Activated CD4-positive, alpha-beta T cell treated with anti-CD3 and anti-CD28 coated beads, Interleukin-2, amount 50 U/mL, for 4 hours (primary cell): ENCODE measurements at places on chromosomes 12 and 14.

DNA sequence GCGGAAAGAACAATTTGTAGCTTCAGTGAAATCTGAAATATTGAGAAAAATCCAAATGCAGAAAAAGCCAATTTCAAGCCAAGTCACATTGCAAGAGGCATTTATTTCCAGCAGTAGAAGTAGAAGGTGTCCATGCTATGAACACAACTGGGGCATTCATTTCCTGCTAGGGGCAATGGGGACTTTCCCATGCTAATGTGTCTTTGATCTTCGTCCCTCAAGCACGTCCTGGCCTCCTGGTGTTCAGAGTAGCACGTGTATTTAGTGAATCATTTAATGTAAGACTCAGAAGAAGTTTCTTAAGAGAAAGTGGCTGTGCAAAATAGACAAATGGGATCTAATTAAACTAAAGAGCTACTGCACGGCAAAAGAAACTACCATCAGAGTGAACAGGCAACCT lies 267.9 kb downstream of the TMEM132C start:
- no peak for DNase-seq

GRCh38 chr14:74401504-74402241 lies 24.3 kb downstream of the SYNDIG1L start:
- DNase-seq, result peak; percentile 45

- no peak for DNase-seq
Observed at GRCh38 chr12:80938397-80938796, 663 bp upstream of the LIN7A start.

DNA sequence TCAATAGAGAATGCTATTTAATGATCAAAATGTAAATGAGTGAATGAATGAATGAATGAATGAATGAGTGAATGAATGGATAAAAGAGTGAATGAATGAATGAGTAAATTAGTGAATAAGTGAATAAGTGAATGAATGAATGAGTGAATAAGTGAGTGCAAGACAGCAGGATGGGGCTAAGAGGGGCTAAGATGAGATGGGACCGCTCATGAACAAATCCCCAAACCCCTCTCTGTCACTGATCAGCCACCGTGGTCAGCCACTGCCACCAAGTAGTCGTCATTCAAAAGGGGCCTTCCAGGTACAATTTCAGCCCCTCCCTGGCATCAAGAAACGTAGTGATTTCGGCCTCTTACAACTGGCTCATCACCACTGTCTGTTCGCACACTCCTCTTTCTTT lies 79.2 kb downstream of the BCL11B start:
- DNase-seq, result no peak

DNA sequence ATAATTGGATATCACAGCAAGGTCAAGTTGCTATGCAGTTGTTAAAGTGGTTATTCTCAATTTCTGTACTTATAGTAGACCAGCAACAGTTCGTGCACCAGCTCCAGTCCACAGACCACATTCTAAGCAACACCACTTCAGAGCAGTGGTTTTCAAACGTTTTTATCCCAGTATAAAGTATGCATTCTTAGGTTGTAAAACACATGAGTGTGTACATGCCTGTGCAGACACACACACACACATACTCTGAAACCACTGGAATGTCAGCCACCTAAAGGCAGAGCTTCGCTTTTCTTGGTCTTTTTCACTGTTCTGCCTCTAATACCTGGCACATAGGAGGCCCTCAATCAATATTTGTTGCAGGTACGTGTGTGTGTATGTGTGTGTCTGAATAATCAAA lies 22.2 kb upstream of the C12orf71 start:
- no peak for DNase-seq

DNA sequence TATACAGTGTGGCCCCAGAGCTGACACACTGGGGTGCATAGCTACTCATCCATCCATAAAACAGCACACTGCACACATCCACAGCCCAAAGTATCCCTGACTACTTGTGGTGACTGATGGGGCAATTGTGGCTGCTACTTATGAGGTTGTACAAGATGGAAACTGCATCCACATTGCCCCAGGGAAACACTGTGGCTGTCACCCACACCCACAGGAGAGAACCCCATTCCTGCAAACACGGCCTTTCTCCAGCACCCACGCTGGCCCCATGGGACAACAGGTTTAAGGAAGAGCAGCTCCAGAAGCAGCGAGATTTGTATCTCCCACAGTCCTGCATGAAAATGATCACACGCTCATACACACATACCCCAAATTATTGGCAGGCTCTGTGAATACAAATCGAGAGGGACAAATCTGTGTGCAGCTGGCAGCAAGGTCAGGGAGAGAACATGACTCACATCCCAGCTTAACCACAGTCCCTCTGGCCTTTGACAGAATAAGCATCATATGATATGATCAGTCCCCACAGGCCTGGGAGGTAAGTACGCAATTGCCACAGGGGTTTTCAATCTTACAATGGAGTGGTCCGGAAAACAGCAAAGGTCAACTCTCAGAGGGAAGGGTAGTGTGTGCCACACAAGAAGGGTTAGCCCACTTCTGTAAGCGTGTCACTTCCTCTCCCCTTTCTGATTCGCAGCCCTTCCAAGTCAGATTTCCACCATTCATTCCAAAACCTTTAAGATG lies 61.9 kb downstream of the ESR2 start:
- no peak for DNase-seq

- DNase-seq, result peak; percentile 49
Observed at GRCh38 chr12:51591016-51591901, at the start of gene SCN8A. SCN8A (plus strand) TSS chr12:51591233; CDS start chr12:51662818, 71,585 bp downstream.

GRCh38 chr14:38958589-38958988 lies 144.4 kb downstream of the SEC23A start:
- DNase-seq, result no peak

DNA sequence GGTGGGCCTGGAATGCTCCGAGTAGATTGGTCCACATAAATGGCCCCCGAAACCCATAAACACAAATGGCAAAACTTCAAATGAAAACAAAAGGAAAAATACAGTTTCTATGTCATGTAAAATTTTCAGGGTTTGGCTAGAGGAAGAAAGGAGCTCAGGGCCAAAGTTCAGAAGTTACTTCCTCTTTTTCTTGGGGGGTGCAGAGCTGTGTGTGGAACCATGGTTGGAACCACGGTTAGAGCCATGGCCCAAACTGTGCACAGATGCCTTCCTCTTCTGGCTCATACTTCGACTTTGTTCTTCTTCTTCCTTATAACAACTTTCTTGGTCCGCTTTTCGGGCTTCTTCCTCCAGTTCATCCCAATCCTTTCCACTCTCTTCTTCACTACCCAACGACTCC lies 51.7 kb downstream of the MGST1 start:
- no peak for DNase-seq

GRCh38 chr12:14577344-14577743 lies 9.7 kb upstream of the PLBD1 start:
- DNase-seq, result no peak

DNA sequence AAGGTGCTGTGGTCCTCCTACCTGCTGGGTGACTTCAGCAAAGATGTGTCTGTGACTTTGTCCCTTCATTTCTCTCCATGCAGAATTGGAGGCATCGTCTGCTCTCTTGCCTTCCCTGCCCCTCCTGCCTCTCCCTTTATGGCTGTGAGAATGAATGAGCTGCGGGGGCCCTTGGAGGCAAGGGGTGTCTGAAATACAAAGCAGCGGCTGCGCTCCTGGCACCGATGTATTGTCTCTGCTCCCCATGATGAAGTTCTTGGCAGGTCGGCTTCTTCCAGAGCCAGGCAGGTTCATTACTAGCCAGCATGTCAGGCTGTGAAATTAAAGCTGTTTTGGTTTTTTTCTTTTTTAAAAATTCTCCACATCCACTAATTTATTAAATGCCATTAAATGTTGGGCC lies 194.5 kb downstream of the TSPAN9 start:
- DNase-seq, result no peak

DNA sequence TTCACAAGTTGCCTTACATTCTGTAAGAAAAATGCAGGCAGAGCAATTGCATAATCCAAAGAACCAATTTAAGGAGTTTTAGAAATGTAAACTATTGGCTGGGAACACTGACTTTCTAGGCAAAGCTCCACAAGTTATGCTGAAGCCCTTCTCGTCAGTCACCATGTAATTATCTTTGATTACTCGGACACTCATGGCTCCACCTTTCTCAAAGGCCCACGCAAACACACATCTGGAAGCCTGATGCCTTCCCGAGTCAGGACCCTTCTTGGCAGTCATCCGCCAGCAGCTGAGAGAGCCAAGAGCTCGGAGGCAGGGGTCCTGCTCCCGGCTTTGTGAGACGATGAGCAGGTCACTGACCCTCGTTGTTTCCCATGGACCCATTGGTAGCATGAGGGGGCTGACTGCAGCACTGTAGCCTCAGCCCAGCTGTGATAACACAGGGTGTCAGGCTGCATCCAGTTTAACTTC lies 202.2 kb downstream of the TMEM132D start:
- no peak for DNase-seq

GRCh38 chr14:20468764-20469241 lies 403 bp upstream of the PNP start:
- DNase-seq, result no peak

- no peak for DNase-seq
Observed at GRCh38 chr12:65602610-65603295, 221.5 kb upstream of the HMGA2 start.

- no peak for DNase-seq
Observed at GRCh38 chr12:91515944-91516694, 333.5 kb upstream of the DCN start.

DNA sequence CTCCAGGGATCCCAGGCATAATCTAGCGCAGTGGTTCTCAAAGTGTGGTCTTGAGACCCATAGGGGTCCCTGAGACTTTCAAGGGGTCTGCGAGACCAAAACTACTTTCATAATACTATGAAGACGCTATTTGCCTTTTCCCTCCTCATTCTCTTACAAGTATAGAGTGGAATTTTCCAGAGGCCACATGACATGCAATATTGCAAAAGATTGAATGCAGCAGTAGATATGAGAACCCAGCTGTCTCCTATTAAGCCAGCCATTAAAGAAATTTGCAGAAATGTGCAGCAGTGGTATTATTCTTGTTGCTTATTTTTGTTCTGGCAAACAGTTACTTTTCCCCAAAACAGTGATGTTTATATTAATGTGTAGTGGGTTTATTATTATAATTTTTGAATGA lies 62.8 kb downstream of the VWF start:
- DNase-seq, result no peak

DNA sequence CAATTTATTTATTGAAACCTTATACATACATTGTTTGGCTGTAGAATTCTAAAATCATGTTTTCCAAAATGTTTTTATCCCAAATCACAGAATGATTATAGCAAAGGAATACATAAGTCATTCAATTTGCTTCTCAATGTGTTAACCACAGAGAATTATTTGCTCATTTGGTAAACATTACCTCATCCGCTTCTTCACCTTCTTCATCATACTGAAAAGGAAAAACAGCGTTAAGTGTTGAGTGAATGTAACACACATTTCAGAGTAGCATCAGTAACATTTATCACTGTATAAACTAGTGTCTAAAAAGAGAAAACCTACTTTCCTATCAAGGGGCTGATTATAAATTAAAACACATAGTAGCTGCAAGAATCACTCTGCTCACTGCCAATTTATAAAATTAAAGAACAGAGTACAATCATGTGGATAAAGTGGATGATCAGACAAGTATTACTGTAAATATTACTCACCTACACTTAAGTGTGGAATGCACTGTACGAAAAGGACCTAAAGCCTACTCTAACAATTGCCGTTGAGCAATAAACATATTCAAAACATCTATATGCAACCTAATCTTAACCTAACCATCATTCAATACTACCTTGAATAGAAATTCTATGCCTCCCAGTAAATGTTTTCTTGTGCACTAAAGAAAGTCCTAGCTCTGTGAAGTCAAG lies 18.1 kb upstream of the PHLDA1 start:
- DNase-seq, result no peak

- no peak for DNase-seq
Observed at GRCh38 chr14:23141706-23142444, 22.8 kb upstream of the CEBPE start.

- DNase-seq, result no peak
Observed at GRCh38 chr12:29771786-29772185, 12.0 kb downstream of the TMTC1 start.

- DNase-seq, result no peak
Observed at GRCh38 chr12:42666671-42667243, 77.2 kb upstream of the PRICKLE1 start.

- no peak for DNase-seq
Observed at GRCh38 chr12:64813723-64814122, 10.7 kb upstream of the TBC1D30 start.

DNA sequence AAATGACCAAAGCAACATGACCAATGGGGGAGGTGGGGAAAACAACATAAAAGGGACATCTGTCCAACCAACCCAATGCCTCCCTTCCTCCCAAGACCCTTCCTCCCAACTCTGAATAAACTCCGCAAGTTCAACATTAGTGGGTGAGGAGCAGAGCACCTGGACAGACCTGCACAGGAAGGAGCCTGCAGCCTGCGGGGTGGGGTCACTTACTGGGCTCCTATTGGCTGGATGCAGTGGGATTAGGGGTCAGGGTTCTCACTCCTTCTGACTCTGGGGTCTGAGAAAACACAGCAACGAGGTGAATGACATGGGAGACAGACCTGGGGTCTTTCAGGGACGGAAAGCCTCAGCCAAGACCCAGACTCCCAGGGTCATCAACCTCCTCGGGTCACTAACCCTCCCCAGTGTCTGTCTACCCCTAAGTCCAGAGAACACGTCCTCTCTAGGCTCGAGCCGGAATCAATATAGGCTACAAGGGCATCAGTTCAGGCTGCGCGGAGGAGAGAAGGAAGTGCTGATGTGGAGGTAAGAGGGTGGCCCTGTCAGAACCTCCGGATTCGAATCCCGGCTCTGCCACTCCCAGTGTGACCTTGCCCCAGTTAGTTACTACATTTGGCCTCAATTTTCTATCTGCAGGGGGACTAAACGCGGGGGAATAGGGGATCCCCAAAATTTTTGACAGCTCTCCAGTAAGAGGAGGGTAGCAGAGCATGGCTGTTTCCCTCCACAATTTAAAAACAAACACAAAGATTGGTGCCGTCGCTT lies 860 bp downstream of the NDRG2 start:
- no peak for DNase-seq

GRCh38 chr12:1692895-1693610 lies 2.2 kb downstream of the ADIPOR2 start:
- no peak for DNase-seq

DNA sequence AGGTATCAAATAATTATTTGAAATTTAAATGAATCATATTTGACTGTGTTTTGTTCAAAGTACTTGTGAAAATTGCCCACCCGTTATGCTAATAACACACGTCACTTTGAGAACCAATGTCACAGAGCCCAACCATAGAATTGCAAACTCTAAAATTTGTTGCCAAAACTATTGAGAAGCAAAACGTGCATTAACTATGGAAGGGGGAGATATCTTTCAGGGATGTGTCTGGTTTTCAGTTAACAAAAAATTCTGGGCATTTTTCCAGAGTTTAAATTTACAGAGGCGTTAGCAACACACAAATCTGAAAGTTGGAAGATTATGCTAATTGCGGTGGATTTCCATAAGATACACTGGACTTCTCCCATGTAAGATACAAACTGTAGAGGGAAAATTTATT lies 371.8 kb upstream of the E2F7 start:
- no peak for DNase-seq

GRCh38 chr14:99430491-99430890 lies 50.2 kb downstream of the SETD3 start:
- peak; percentile 8 for DNase-seq
